Pons (tissue), 1 donor: ENCODE measurements at places on chromosomes 12 and 14.
A peak's percentile ranks its signal among the peaks of the same experiment; 100 is the strongest.

GRCh38 chr12:63668028-63668799 is at the start of gene DPY19L2:
TSS of gene DPY19L2 (minus strand) at chr12:63668493. CDS start at chr12:63668393, 100 bp downstream.
- DNase-seq: peak; percentile 14

DNA sequence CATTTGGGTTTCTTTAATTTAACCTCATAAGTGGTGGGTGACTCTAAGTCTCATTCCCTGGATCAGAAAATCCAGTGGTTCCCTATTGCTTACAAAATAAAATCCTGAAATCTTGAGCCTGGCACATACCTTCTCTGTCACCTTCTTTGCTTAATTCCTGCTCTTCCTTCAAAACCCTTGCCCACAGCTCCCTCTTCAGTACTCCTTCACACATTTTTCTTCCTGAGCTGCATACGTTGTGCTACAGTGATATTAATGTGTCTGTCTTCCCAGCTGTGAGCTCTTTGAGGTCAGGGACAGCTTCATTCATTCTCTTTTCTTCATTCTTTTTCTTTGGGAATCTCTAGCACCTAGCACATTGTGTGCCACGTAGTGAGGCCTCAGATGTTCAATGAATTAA is 9.5 kb downstream of the TSPAN11 start:
- no peak for DNase-seq

- DNase-seq: no peak
Measured at GRCh38 chr14:89470401-89470800, 53.4 kb upstream of the FOXN3 start.

- no peak for DNase-seq
Measured at GRCh38 chr12:18982226-18982949, 147.1 kb upstream of the PLEKHA5 start.

DNA sequence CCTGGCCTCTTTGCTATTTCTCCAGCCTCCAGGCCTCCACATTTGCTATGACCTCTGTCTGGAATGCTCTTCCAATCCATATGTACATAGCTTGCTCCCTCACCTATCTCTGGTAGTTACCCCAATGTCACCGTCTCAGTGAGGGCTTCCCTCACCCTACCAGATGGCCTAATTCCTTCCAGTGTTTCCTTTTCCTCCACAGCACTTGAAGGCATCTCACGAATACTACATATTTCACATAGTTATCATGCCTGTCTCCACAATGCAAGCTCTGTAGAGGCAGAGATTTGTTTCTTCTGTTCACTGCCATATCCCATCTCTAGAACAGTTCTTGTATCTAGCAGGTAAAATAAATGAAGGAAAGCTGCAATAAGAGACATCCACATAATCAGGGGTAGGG is 21.3 kb upstream of the HSP90B1 start:
- no peak for DNase-seq

DNA sequence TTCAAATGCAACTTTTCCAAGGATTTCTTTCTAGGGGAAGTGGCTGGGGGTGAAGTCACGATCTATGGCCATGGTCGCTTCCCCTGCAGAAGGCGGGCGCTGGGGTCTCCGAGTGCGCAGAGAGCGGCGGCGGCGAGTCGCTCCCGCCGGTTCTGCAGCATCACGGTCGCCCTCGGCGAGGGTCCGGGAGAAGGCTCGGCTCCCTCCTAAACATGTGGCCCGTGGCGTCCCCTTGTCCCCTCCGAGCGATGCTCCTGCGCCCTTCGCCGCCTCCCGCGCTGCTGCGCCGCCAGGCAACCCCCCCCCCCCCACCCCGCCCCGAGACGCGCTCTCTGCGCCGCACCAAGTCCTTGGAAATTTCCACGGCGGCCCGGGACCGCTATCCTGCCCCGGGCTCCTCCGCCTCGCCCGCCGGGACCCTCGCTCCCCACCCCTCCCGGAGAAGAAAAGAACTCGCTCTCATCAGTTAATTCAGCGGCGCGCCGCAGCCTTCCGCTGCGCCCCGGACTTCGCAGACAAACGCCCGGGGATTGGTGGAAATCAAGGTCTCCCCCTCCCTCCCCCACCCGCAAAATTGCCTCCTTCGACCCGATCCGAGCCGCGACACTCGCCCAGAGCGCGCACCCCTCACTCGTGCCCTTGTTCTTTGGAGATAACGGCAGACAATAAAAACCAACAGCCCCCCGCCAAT is at the start of gene ST8SIA1:
TSS of gene ST8SIA1 (minus strand) at position 298 of the 691 bp plus-strand sequence. CDS start 475 bp downstream, outside the sequence.
- DNase-seq: no peak

DNA sequence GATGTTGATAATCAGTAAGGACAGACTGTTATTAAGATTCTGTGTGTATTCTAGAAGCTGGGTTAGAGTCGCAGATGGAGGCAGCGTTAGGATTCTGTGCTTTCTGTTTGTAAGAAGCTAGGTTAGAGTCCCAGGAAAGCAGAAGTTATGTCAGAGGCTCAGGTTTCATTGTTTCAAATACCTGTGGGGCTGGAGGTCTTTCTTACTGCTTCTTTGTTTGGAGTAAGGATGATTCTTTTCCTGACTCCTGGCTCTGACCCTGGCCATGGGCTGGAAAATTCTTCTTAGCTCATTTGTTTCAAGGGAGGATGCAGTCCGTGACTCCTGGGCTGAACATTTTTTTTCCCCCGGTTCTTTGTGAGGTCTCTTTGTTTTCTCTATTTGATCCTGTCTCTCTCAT is 5.2 kb downstream of the MUCL1 start:
- no peak for DNase-seq

DNA sequence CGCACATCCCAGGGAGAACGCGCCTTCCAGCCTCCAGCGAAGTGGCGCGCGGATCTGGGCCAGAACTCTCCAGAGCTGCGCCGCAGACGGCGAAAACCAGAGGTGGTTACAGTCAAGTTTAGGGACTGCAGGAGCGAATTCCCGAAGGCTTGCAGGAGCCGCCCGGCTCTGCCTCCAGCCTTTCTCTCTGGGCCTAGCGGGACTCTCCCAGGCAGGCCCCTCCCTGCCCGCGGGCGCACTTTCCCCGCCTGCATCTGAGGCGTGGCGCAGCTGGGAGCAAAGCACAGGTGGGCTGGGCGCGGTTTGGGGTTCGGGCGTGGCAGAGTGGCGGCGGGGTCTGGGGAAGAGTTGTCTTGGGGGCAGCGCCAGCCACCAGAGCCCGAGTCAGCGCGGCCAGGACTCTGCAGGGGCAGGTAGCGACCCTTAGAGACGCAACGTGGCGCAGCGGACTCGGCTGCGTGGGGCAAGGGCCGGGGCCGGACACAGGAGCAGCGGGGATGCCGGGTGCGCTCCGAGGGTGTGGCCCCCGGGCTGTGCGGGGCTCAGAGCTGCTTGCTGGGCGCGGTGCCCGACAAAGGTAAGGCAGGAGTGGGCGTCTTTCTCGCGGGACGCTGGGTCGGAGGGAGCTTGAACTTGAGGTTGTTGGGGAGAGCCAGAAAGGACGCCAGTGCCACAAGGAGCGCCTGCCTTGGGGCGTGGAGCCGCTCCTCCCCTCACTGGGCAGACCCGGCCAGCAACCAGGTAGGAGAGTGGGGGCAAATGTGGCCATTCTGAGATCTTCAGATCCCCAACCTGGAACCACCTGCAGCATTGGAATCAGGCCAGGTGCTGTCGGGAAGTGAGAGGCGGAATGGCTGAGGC is 1126.0 kb downstream of the AACS start:
- DNase-seq: no peak

GRCh38 chr12:31832740-31833729 is 104.2 kb upstream of the AMN1 start:
- DNase-seq: peak; percentile 71

GRCh38 chr12:109778684-109779083 is 54.5 kb downstream of the TRPV4 start:
- no peak for DNase-seq

DNA sequence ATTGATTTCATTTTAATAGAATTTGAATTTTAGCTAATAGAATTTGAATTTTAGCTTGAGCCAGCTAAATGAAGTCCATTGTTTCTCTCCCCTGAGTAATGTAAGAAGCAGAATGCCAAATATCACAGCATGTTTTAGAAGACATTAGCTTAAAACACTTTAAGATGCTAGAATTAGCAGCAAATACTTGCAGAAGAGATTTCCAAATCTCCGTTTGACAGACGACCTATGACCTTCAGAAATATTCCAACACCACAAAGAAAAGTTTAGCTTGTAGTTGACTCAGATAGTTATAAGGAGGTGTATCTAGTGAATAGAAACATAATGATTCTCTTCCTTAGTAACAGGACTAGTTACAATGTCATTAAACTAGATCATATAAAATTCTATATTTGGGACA is 51.7 kb upstream of the MYF6 start:
- no peak for DNase-seq

DNA sequence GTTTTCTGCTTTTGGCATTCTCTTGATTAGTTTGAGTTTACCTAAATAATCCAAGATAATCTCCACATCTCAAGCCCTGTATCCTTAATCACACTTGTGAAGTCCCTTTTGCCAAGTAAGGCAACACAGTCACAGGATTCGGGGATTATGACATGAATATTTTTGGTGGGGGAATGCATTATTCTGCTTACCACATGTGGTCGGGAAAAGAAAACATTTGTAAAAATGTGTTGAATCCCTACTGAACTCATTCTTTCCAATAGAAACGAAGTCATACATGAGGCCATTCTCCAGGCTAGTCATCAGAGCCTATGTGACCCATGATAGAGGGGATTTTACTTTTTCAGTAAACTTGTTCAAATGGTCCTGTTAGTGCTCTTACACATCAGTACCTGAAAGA is 58.5 kb upstream of the PRICKLE1 start:
- no peak for DNase-seq

GRCh38 chr14:104200106-104200505 is 61.7 kb downstream of the KIF26A start:
- DNase-seq: no peak
